Cortex of kidney (tissue), 1 donor: ENCODE measurements at places on chromosomes 4 and X.

DNA sequence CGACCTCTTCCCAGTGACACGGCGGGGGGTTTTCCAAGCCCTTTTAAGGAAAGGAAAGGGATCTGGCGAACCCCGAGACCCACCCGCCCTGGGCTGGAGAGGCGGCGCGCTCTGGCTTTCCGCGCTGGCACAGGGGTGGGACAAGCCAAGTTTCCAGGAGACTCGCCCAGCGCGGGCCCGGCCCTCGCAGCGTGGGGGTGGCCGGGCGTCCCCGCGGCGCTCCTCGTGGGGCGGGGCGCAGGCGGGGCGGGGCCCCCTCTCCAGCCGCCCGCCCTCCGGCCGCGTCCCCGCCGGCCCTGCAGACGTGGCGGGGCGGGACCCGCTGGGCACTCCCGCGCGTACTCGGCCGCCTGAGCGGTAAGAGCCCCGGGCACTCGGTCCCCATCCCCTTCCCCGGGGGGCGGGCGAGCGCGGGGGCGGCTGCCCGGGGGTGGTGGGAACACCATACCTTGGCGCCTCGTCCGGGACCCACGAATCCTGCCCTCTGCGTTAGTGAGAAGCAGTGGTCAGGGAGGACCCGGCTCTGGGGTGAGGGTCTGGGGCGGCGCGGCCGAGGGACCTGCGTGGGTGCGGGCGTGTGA lies at the start of gene FAM114A1:
Gene FAM114A1, plus strand, starts transcription at position 329 of the 581 bp plus-strand sequence. CDS start 10,273 bp downstream, outside the sequence.
- DNase-seq, result no peak

DNA sequence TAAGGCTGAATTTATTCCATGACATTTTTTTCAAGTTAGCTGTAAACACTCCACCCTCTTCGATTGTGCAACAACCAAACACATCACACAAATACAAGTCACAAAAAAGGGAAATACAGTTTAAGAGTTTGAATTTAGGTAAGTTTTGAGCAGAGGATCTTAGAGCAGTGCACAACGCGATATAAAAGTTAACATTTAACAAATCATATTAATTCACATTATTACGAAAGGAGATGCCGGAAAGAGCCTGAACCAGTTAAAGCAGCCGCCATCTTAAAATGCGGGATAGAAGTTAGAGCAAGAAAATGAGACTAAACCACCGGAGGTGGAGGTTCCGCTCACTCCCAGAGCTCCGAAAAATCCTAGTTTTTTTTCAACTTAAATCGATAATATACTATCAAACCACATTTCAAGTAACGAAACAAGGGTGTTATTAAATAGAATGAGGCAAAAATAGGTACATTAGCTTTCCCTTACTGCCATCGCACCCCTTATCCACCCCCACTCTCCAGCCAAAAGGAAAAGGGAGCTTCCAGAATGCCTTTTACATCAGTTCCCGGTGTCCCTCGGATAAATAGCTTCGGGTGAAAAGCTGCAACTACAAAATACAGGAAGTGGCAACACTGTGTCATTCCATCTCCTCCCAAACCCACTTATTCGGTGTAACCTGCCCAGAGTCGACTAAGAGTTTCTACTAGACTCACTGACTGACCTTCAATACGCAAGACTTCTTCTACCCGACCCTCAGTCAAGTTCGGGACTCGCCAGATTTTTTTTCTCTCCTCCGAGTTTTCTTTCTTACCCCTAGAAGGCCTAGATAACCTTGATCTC lies 1.9 kb downstream of the UBE2D3 start:
- DNase-seq, result no peak

DNA sequence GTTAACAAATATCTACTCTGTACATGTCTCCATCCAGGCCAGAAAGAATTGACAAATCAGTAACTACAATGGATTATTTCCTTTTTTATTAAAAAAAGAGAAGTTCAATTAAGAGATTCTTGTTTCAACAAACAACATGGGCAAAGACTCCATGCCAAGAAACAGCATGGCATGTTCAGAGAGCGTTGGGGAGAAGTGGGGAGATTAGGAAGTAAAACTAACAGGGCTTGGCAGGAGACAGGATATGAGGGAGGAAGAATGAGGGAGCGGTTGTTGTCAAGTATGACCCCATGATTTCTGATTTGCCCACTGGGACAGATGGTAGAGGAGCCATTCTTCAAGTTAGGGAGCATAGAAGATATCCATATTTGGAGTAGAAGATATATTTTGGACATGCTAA lies 128.4 kb downstream of the RNF150 start:
- DNase-seq, result no peak

- no peak for DNase-seq
Observed at GRCh38 chrX:137432609-137433008, 133.3 kb upstream of the ZIC3 start.

GRCh38 chrX:13647709-13648212 lies 5.2 kb upstream of the TCEANC start:
- DNase-seq, result no peak

DNA sequence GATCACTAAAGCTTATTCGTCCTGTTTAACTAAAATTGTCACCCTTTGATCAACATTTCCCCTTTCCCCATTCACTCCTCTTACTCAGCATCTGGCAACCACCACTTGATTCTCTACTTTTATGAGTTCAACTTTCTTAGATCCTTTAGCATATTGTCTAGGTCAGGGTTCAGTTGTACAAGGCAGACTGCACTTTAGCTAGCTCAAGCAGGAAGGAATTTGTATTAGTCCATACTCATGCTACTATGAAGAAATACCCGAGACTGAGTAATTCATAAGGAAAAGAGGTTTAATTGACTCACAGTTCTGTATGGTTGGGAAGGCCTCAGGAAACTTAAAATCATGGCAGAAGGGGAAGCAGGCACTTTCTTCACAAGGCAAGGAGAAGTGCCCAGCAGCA lies 44.3 kb downstream of the TASL start:
- DNase-seq, result no peak

GRCh38 chr4:14916554-14917297 lies 85.6 kb upstream of the CPEB2 start:
- DNase-seq, result no peak

- no peak for DNase-seq
Observed at GRCh38 chr4:185404031-185404430, 7.4 kb downstream of the ANKRD37 start.

- no peak for DNase-seq
Observed at GRCh38 chr4:84218031-84218430, 281.1 kb downstream of the NKX6-1 start.

DNA sequence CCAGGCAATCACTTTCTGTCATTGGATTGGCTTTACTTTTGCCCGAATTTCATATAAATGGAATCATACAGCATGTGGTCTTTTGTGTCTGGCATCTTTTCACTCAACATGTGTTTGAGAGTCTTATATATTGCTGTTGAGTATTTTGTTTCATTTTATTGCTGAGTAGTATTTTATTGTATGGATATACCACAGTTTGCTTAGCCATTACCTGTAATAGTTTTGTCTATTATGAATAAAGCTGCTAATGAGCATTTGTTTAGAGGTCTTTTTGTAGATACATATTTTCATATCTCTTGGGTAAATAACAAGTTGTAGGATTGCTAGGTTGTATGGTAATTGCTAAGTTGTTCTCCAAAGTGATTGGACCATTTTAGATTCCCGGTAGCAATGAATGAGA lies 105.7 kb downstream of the WWC2 start:
- no peak for DNase-seq

- DNase-seq, result no peak
Observed at GRCh38 chr4:13938299-13938698, 310.8 kb upstream of the BOD1L1 start.

DNA sequence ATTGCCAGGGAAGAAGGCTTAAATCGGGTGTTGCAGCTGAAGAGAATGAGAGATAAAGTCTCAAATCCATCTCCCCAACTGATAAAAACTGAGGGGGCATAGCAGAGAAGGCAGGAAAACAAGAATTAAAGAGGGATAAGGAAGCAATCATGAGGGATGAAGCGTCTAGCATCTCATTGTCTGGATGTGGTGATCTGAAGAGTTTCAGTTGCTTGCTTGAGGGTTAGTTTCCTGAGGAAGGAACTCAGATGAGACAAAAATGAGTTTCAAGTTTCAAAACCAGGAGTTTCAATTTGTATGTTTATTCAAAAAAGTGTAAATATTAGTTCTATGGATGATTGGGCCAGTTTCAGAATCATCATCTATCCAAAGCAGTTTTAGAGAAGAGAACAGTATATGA lies 496.9 kb downstream of the RAB28 start:
- DNase-seq, result no peak

GRCh38 chr4:39279416-39279815 lies 86.7 kb downstream of the RFC1 start:
- no peak for DNase-seq

GRCh38 chr4:47686294-47686872 lies 151.5 kb downstream of the CORIN start:
- no peak for DNase-seq

- no peak for DNase-seq
Observed at GRCh38 chr4:106869551-106869950, 166.6 kb downstream of the DKK2 start.

GRCh38 chrX:16629909-16630308 lies 20.0 kb upstream of the S100G start:
- no peak for DNase-seq

GRCh38 chr4:38235354-38235753 lies 275.2 kb downstream of the PTTG2 start:
- no peak for DNase-seq

DNA sequence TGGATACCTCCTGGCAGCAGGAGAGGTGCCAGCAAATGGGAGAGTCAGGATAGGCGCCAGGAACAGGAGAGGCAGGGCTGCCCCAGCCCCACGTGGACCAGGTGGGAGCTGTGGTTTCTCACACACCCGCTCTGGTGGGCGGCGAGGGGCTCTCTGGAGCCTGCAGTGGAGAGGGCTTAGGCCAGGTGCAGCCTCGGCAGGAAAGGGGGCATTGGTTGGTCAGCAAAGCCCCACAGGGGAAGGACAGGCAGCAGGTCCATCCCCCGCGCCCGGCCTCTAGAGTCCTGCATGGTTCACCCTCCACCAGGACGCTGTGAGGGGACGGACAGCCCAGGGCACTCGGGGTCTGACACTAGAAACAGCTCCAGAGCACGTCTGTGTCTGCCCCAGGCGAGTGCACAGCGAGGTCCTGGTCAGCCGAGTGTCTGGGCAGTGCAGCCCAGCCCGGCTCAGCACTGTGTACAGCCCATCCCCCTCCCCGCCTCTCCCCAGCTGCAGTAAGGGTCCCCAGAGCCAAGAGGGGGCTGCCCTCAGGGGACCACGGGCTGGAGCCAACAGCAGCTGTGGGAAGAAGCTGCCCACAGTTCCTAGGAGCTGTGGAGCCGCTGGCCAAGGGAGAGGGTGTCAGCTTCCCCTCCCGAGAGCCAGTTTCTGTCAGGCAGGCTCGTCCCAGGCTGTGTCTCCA lies 8.2 kb downstream of the ATP5ME start:
- DNase-seq, result no peak

DNA sequence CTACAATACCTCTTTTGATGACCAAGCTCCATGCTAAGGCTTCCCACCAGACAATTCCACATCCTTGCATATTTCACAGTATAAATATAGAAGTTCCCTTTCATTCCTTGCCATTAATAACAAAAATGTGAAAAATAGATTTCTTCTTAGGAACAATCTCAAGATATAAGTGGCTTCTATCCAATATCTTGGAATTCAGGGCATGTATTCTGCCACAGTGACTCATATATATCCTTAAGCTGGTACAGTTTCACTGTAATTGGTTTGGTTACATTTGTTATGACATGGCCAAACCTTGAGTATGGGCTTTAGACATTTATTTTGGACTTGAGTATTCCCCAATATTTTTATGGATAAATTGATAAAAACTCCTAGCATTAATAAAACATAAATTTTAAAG lies 181.7 kb upstream of the DDX53 start:
- no peak for DNase-seq

GRCh38 chr4:112881842-112882241 lies 167.6 kb upstream of the ANK2 start:
- DNase-seq, result no peak

DNA sequence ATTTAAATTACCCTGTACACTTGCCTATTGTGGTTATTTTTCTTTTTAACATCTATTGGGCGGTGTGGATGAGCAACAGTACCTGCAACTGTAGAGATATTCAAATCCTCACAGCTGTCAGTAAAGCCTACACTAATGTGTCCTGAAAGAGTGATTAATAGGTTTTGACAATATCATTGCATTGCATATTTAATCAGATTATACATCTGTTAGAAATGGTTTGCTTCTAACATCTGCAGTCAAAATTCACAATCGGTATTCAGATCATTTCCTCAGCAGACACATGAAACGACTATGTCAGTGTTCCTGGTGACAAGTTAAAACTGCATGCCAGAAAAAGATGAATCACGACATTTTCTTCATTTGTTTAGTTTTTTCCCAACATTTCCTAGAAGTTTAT lies 254.6 kb upstream of the EPHA5 start:
- DNase-seq, result no peak

GRCh38 chr4:165971933-165972332 lies 98.9 kb downstream of the TLL1 start:
- DNase-seq, result no peak

GRCh38 chr4:167290678-167291077 lies 56.4 kb upstream of the SPOCK3 start:
- no peak for DNase-seq

DNA sequence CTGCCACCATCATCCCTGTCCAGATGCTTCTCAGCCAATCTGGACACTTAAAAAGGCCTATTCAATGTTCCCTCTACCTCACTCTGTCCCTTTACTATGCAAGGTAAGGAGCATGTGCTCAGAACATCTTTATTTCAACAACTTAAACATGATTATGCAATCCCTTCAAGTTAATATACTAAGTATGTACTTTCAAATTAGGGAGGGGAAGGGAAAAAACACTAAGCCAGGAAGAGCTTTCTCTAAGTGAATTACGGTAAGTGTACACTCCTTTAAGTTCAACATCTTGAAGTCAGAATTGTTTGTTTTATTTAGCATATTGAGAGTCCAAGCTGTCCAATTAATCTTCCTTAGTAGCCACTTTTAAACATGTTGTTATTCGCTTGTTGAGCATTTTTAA lies 14.1 kb downstream of the SLC10A7 start:
- no peak for DNase-seq

DNA sequence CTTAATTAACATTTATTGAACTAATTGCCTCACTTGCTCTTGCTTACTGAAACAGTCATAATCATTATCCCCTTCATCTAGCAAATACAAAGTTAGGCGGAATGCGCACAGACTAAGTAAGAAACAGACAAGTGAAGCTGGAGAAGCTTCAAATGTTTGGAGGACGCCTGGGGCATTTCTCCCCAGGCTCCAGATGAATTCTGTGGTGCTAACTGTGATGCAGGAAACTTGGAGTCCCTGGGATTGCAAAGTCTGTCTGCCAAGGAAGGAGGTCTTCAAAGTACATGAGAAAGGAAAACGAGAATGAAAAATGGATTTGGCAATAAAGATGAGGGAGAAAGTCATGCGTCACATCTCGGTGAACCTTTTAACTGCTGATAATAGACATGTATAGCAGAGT lies 23.6 kb upstream of the MFAP3L start:
- no peak for DNase-seq

- no peak for DNase-seq
Observed at GRCh38 chr4:146212781-146213180, 1.6 kb upstream of the REELD1 start.
